ENCODE measurements at places on chromosomes 16 and 17. TPM values are rescaled to one million over a fixed set of nuclear protein-coding genes. Genes with fewer than 3 reads are reported as not detected.

DNA sequence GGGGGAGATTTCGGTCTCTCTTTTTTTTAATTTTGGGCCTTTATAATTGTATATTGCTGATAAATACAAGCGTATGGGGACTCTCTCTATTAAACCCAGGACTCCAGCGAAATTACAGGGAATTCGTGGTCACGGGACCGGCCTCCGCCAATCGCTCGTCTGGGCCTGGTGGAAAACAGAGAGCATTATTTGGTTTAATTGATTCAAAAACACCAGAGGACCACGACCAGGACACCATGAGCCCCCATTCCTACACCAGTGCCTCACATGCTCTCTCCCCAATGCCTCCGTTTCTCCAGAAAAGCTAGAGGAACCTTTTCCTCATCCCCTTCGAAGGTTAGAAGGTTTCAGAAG lies at the start of gene HOXB2:
HOXB2 (minus strand) TSS at position 88 of the 354 bp plus-strand sequence. CDS start 198 bp downstream, outside the sequence.
- peaks cover 73% of the 10 kb centered on the region for H3K27me3 ChIP-seq
- DNase-seq, result no peak
- no peaks in the 10 kb centered on the region for H3K36me3 ChIP-seq
- H3K27ac ChIP-seq, result no peak within 1 kb of the TSS

GRCh38 chr16:85514598-85515318 lies 98.4 kb upstream of the GSE1 start:
- DNase-seq, result peak; percentile 92
- H3K27me3 ChIP-seq, result peaks cover 4% of the 10 kb centered on the region
- H3K27ac ChIP-seq, result peak overlapping the region; percentile 96

MYOCD gene
- 8.2 TPM for total RNA-seq

DNA sequence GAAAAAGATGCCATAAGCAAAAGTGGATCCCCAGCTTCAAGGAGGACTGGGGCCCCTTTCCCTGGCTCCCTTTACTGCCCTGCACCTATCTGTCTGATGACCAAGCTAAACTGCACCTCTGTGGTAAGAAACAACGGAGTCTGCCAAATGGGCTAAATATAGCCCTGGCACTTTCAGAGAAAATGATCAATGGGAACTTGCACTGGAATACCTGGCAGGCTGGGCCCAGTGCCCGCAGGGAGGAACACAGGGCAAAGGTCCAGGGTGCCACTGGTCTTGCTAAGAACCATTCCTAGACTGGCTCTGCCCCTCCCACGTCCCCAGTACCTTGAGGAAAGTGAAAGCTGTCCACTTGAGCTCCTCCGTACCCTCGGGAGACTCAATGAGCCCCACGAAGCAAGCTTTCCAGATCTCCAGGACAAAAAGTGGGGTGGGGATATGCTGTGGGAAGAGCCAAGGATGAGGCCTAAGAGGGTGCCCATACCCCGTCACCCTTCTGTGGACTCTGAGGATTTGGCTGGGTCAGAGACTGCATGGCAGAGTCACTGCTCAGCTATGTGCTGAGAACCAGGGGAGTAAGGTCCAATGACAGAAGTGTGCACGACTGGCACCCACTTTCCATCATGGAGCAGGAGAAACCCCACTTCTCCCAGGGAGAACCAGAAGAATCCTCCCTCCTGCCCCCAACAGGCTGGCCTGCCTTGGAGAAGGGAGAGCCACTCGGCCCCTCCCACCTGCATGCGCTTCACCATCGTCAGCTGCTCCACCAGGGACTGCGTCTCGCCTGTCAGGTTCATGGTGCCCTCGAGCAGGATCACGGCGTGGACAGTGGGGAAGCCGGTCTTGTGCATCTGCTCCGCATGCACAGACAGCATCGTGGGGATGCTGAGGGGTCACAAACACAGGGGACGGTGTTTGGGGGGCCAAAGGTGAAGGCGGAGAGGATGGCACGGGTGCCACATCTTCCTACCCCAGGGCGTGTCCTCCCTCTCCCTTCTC lies 17.4 kb downstream of the CSF3 start:
- peaks cover 5% of the 10 kb centered on the region for H3K27me3 ChIP-seq
- no peak for DNase-seq
- peaks cover 14% of the 10 kb centered on the region for H3K36me3 ChIP-seq

- H3K27me3 ChIP-seq, result peaks cover 11% of the 10 kb centered on the region
- no peak for DNase-seq
- H3K27ac ChIP-seq, result peak overlapping the region; percentile 98
- H3K36me3 ChIP-seq, result peaks cover 47% of the 10 kb centered on the region
These were observed 1.7 kb upstream of the MRPL12 start for GRCh38 chr17:81701288-81702071.

DNA sequence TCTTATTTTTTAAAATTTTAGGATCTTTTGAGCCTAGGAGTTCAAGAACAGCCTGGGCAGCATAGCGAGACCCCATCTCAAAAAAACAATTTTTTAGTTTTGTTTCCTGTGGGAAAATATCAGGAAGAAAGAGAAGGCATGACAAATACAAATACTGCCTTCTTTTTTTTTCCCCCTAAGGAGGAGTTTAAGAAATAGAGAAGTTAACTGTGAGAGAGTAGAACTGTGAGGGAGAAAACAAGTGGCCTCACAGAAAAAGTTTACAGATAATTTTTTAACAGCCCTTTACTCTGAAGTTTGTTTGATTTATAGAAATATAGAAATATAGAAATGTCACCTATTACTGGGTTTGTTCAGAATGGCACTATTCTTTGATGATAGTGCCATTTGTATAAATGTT lies 21.1 kb downstream of the TTYH2 start:
- no peak for DNase-seq
- H3K27ac ChIP-seq, result no peak overlapping the region
- no peaks in the 10 kb centered on the region for H3K36me3 ChIP-seq
- H3K4me3 ChIP-seq, result no peak overlapping the region
- H3K4me1 ChIP-seq, result no peaks in the 10 kb centered on the region

PPY gene
- not detected for total RNA-seq

GRCh38 chr17:40551879-40552768 lies 13.1 kb downstream of the CCR7 start:
- peak; percentile 97 for DNase-seq
- peaks cover 9% of the 10 kb centered on the region for H3K27me3 ChIP-seq
- peaks cover 79% of the 10 kb centered on the region for H3K4me1 ChIP-seq
- peak overlapping the region; percentile 88 for H3K4me3 ChIP-seq
- peaks cover 8% of the 10 kb centered on the region for H3K36me3 ChIP-seq
- H3K27ac ChIP-seq, result peak overlapping the region; percentile 100

GRCh38 chr16:51120730-51121347 lies 30.2 kb downstream of the SALL1 start:
- no peaks in the 10 kb centered on the region for H3K36me3 ChIP-seq
- H3K4me3 ChIP-seq, result no peak overlapping the region
- H3K27ac ChIP-seq, result no peak overlapping the region
- H3K27me3 ChIP-seq, result peaks cover 14% of the 10 kb centered on the region

DNA sequence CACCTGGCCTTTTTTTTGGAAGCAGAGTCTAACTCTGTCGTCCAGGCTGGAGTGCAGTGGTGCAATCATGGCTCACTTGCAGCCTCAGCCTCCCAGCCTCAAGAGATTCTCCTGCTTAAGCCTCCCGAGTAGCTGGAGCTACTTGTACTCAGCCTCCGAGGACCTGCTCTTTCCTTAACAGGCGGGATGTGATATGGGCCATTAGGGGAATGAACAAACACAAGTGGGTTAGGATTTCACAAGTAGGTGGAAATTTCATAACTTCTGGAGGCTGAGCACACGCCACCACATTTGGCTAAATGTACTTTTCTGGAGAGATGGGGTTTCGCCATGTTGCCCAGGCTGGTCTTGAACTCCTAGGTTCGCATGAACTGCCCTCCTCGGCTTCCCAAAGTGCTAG lies 4.1 kb downstream of the PAM16 start:
- H3K4me3 ChIP-seq, result no peak overlapping the region
- peaks cover 2% of the 10 kb centered on the region for H3K27me3 ChIP-seq
- no peaks in the 10 kb centered on the region for H3K36me3 ChIP-seq
- DNase-seq, result no peak
- H3K4me1 ChIP-seq, result peaks cover 16% of the 10 kb centered on the region

CLEC10A gene
- total RNA-seq, result not detected

DNA sequence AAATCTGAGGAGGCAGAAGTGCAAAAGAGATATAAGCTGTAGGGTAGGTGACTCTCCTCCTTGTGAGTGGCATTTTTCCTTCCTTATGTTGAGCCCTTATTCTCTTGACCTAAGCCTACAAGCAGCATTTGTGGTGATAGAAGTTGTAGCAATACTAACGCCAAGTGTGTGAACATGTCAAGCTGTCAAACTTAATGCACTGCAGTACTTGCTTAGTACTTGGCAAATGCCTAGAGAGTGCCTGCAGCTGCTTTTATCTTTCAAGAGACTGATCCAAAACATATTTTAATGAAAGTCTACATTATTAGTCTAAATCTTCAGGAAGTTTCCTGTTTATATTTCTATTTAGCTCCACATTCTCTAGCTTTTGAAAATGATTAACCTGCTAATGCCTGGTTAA lies 83.2 kb downstream of the CNTNAP4 start:
- H3K4me3 ChIP-seq, result no peak overlapping the region
- no peak overlapping the region for H3K27ac ChIP-seq
- no peaks in the 10 kb centered on the region for H3K4me1 ChIP-seq
- H3K27me3 ChIP-seq, result no peaks in the 10 kb centered on the region

KRTAP2-1 gene
- total RNA-seq, result 0.41 TPM

- peaks cover 19% of the 10 kb centered on the region for H3K4me1 ChIP-seq
- no peak for DNase-seq
- H3K27me3 ChIP-seq, result no peaks in the 10 kb centered on the region
- no peaks in the 10 kb centered on the region for H3K36me3 ChIP-seq
These were observed 90.3 kb downstream of the SNX29 start for GRCh38 chr16:12066823-12067222.

QPRT gene
- 4.6 TPM for total RNA-seq

GRCh38 chr17:38719289-38719942 lies 10.7 kb upstream of the CISD3 start:
- no peaks in the 10 kb centered on the region for H3K27me3 ChIP-seq
- H3K4me3 ChIP-seq, result no peak overlapping the region
- no peaks in the 10 kb centered on the region for H3K4me1 ChIP-seq
- H3K27ac ChIP-seq, result no peak overlapping the region

DNA sequence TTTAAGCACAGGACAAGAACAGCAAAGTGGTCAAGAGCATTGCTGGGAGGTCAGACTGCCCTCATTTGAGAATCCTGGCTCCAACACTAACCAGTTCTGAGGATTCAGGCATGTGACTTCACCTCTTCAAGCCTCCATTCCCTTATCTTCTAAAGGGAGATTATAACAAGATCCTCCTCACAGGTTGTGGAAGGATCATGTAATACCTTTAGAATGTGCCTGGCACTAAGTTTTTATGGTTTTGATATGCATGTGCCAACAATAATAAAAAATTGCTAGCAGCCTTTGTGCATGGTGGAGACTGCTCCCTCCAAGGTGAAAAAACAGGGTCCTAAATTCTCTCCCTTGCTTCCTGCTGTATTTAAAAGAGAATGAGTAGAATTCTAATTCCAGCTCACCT lies 36.0 kb upstream of the ADAMTS18 start:
- no peaks in the 10 kb centered on the region for H3K4me1 ChIP-seq
- H3K4me3 ChIP-seq, result no peak overlapping the region
- H3K27ac ChIP-seq, result no peak overlapping the region
- no peaks in the 10 kb centered on the region for H3K36me3 ChIP-seq
- no peak for DNase-seq
- H3K27me3 ChIP-seq, result no peaks in the 10 kb centered on the region

DNA sequence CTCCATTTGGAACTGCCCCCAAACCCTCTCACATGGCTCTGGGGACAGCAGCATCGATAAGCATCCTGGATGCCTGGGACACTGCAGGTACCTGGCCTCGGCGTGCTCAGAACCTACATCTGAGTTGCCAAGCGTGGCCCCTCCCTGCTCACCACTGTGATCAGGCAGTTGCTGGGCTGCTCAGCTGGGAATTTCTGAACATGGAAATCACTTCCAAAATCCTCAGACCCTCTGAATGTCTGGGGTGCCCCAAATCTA lies 6.3 kb downstream of the CDH5 start:
- no peak overlapping the region for H3K4me3 ChIP-seq
- peaks cover 18% of the 10 kb centered on the region for H3K27me3 ChIP-seq
- DNase-seq, result no peak
- no peak overlapping the region for H3K27ac ChIP-seq

ARSG gene
- total RNA-seq, result 5.7 TPM

GRCh38 chr17:13420878-13421277 lies 180.9 kb downstream of the HS3ST3A1 start:
- DNase-seq, result peak; percentile 75
- peaks cover 58% of the 10 kb centered on the region for H3K4me1 ChIP-seq
- no peaks in the 10 kb centered on the region for H3K27me3 ChIP-seq
- no peaks in the 10 kb centered on the region for H3K36me3 ChIP-seq
- H3K27ac ChIP-seq, result peak overlapping the region; percentile 71

GUCY2D gene
- not detected for total RNA-seq

- peaks cover 10% of the 10 kb centered on the region for H3K4me1 ChIP-seq
- no peak for DNase-seq
- no peak overlapping the region for H3K4me3 ChIP-seq
These were observed 102.8 kb upstream of the AXIN2 start for GRCh38 chr17:65664266-65664665.

DNA sequence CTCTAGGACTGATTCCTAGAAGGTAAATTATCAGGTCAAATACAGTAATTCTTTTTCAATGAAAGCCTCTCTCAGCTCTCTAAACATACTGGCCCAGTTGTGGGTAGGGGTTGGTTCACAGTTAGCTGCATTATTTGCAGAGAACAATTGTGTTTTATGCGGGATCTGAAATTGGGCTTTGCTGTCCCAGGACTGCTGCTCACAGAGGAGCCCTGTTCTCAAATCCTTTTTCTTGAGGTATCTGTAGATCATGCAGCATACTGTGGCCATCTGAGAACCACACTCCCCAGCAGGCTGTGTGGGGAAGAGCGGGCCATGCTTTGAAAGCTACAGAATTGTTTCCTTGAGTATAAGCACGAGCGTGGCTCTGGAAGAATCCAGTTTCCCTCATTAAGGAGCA lies 17.5 kb downstream of the MTHFSD start:
- peaks cover 16% of the 10 kb centered on the region for H3K36me3 ChIP-seq
- H3K4me1 ChIP-seq, result no peaks in the 10 kb centered on the region
- H3K27me3 ChIP-seq, result no peaks in the 10 kb centered on the region
- no peak for DNase-seq

GRCh38 chr17:34624767-34625383 lies 45.5 kb downstream of the TMEM132E start:
- no peaks in the 10 kb centered on the region for H3K36me3 ChIP-seq
- H3K4me1 ChIP-seq, result no peaks in the 10 kb centered on the region
- H3K27ac ChIP-seq, result no peak overlapping the region
- H3K27me3 ChIP-seq, result peaks cover 28% of the 10 kb centered on the region
- DNase-seq, result no peak

DNA sequence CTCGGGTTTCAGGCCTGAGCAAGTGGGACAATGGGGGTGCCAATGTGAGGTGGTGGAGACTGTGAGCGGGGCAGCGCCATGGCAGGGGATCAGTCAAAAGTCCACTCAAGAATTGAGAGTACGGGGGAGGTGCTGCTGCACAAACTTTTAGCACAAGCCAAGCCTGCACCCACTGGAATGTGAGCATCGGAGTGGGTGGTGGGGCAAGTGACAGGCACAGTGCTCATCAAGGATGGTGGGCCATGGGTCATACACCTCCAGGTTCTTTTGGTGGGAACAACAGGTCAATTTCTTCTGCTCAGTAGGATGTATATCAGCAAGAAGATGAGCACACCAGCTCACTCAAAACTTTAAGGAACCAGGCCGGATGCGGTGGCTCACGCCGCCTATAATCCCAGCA lies 32.4 kb upstream of the PEMT start:
- H3K4me1 ChIP-seq, result peaks cover 10% of the 10 kb centered on the region
- peaks cover 22% of the 10 kb centered on the region for H3K27me3 ChIP-seq
- no peak overlapping the region for H3K4me3 ChIP-seq
- DNase-seq, result no peak
- no peak overlapping the region for H3K27ac ChIP-seq

All from HFFc6 (cell line).